ENCODE measurements at places on chromosomes 2 and 18. TPM values are rescaled to one million over a fixed set of nuclear protein-coding genes. Genes with fewer than 3 reads are reported as not detected.

Gene SPEG
- 27.4 TPM for polyA plus RNA-seq

Gene CSRNP3
- 0.57 TPM for polyA plus RNA-seq

Gene UGT1A5
- polyA plus RNA-seq = not detected

Gene IL37
- 0.43 TPM for polyA plus RNA-seq

Gene GYPC
- not detected for polyA plus RNA-seq

Gene PLB1
- 2.2 TPM for polyA plus RNA-seq

Gene DOK6
- polyA plus RNA-seq = not detected

Gene COL4A3
- polyA plus RNA-seq = 0.12 TPM

Gene TTN
- not detected for polyA plus RNA-seq

Gene MYO1B
- 61.3 TPM for polyA plus RNA-seq

Data from foreskin keratinocyte (primary cell).